A172 (cell line): ENCODE measurements at places on chromosomes 7 and 10.

DNA sequence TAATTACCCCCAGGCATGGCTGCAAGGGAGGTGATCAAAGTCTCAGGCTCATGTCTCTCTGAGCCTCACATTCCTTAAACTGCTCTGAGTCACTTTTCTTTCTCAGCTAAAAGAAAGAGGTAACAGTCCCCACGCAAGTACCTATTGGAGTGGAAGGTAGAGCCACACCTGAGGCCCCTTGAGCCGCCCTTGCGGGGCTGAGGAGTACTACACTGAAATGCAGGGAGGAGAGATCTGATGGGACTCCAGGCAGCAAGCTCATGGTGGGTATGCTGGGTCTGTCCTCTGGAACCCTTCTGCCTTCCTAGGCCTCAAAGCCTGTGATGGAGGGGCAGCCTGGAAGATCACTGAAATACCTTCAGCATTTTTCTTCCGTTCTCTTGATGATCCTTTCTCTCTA lies 960.0 kb downstream of the DNAJB9 start:
- no peak for DNase-seq

GRCh38 chr7:148967602-148968001 lies 60.7 kb downstream of the PDIA4 start:
- DNase-seq: no peak

DNA sequence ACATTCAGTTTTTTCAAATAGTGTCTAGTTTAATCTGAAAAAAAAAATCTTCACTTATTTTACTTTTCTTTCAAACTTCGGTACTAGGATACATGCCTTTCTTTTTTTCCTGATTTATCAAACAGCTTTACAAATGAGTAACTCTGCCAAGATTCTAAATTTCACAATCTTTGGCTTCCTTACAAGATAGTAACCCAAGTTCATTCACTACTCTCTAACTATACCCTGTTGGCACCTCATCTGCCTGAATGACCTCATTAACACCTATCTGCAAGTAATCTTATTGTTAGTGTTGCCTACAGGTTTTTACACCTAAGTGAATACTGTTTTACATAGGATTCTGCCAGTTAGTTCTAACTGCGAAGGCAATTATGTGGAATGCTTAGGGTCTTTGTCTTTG lies 159.8 kb downstream of the FOXP2 start:
- DNase-seq: no peak

DNA sequence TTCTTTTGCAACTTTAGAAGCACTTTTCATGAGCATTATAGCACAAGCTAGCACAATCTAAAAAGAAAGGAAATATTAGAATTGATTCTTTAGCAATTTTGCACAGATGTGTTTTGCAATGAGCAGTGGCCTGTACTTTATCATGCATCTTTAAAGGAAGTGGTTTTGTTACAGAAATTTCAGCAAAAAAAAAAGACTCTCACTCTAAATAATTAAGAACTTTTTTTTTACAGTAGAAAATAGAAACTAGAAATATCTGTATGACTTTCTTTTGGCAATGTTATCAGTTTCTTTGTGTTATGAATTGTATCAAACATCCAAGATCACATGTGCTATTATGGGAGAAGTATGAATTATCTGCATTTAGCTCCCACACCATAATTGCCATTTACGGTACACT lies 195.7 kb upstream of the KLF6 start:
- DNase-seq: no peak

GRCh38 chr7:13411151-13411550 lies 578.3 kb downstream of the ETV1 start:
- peak; percentile 15 for DNase-seq

GRCh38 chr7:98210513-98211220 lies 572 bp upstream of the BHLHA15 start:
- DNase-seq: no peak

- DNase-seq: no peak
Measured at GRCh38 chr10:126391192-126391885, 3.1 kb upstream of the ADAM12 start.

DNA sequence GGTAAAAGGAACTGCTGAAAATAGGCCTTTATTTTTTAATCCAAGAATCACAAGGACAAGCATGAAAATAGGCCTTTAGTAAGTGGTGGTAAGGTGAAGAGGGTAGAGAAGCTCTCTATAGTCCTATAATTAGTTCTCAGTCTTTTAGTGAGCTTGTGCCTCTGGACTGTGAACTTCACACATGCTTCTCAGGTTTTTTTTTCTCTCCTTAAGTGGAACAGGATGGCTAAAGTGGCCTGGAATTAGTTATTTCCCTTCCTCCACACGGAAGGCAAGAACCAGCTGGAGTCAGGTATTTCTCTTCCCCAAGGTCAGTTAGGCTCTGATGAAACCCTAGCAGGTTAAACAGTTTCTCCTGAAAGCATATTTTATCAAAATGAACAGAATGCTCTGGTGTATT lies 203.0 kb upstream of the MINDY3 start:
- DNase-seq: no peak

DNA sequence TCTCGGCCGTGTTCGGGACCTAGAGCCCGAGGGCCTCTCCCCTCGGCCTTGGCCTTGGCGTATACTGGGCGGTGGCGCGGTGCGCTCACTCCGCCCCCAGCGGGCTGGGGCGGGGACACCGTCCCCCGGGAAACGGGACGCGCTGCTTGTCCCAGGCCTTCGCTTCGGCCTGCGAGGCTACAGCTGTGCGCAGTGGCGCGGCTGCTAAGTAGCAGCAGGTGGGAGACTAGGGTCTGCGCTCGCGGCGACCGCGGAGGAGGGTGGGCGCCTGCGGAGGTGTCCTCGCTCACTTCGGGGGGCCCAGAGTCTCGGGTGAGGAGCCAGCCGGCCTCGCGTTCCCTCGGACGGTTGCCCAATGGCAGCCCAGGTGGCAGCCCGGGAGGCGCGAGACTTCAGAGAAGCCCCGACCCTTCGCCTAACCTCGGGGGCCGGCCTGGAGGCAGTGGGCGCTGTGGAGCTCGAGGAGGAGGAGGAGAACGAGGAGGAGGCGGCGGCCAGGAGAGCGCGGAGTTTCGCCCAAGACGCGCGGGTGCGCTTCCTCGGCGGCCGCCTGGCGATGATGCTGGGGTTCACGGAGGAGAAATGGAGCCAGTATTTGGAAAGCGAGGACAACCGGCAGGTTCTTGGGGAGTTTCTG lies at the start of gene DNAH11:
DNAH11 (plus strand) TSS at position 149 of the 637 bp plus-strand sequence; CDS start at position 356, 207 bp downstream.
- no peak for DNase-seq

GRCh38 chr7:130741331-130741995 lies 7.5 kb upstream of the KLF14 start:
- DNase-seq: no peak

- DNase-seq: no peak
Measured at GRCh38 chr7:10793995-10794775, 179.5 kb upstream of the PHF14 start.

DNA sequence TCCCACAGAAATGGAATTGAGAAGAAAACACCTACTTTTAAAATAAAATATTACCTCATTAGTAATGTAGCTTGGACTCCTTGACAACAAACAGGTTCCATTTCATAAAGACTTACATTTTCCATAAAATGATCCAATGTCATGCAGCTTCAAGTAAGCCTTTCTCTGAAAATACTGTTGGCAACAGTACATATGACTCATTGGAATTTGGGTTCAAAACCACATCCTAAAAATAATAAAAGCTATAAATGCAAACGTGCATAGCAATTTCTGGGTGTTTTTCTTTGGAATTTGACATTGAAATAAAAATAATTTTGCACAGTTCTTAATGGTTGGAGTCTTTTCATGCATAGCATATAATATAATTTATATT lies 47.9 kb downstream of the FHIP2A start:
- DNase-seq: peak; percentile 66

- DNase-seq: no peak
Measured at GRCh38 chr10:29648983-29649268, 14.2 kb upstream of the SVIL start.

- DNase-seq: no peak
Measured at GRCh38 chr10:114157912-114158311, 16.1 kb downstream of the CCDC186 start.

DNA sequence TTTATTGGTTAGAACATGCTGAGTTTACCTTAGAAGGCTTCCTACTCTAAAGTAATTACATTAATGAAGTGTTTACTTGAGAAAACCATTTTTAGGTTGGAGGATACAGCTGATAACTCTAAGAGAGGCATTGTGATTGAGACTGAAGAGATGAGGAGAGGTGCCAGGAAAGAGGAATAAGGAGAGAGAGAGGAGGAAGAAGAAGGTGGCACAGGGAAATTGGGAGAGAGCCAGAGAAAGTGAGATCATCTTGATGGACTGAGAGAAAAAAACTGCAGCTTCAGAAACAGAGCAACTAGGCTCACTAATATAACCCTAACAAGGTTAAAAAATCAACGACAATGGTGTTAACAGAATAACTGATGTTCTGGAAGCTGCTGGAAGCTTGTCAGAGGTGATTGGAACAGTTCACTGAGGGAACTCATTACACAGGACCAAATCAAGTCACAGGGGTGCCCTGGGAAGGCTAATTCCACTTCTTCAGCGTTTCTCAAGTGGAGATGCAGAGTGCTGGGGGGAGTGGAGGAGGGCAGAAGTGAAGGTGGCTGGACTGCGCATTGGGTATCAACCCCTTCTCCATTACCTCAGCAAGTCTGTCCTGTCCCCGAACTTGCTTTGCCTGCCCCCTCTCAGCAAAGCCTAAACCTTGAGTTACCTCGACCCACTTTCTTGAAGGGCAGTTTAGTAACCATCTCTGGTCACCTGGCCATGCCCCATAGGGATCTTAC lies 6.9 kb upstream of the SORBS1 start:
- peak; percentile 60 for DNase-seq

- DNase-seq: peak; percentile 99
Measured at GRCh38 chr10:107971973-107972372, 807.5 kb upstream of the SORCS1 start.

DNA sequence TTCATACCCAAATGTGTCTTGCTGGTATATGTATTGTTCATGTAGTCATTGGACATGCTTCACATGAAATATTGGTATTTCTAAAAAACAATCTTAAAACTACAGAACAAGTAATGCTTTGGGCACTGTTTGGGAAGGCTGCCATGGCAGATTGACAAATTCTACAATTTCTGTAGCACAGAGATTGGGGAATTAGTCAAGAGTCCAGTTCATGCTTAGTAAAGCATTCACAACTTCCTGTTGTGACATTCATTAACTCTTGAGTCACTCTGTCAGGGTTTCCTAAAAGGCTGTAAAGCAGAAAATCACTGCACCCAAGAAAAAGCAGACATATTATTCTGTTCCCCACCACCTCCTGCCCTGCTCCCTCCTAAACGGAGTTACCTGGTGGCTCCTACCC lies 398.9 kb downstream of the PHTF2 start:
- peak; percentile 22 for DNase-seq

DNA sequence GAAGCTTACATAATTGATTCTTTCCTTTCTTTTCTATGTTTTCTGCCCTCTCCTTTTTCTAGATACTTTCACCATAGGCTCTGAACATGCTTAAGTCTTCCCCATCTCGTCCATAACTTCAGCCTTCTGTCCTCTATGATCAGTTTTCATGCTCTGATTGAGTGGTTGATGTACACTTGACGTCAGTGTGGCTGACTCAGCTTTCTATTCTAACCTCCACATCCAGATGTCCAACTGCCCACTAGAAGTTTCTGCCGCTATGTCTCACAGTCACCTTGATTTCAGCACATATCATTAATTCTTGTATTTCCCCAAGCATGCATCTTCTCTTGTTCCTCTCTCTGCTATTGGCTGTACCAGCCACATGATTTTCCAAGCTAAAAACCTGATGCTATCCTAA lies 15.0 kb downstream of the CDK14 start:
- no peak for DNase-seq

- DNase-seq: no peak
Measured at GRCh38 chr7:16954321-16954720, 72.5 kb upstream of the AGR3 start.

DNA sequence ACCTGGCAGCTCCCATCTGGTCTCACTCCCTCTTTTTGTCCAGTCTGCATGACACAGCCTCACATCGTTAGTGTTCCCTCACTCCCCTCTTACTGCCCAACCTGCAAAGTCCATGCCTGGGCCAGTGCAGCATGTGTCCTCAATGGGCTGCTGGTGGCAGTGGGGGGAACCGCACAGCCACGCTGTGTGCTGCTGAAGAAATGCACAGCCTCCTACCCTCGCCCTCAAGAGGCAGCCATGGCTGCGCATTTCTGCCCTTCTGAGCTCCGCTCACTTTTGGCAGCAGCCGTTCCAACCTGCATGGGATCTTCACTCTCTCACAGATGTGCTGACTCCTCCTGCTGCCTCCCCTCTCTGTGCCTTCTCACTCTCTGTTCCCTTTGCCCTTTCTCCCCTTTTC lies 103.4 kb downstream of the EGFR start:
- DNase-seq: no peak

DNA sequence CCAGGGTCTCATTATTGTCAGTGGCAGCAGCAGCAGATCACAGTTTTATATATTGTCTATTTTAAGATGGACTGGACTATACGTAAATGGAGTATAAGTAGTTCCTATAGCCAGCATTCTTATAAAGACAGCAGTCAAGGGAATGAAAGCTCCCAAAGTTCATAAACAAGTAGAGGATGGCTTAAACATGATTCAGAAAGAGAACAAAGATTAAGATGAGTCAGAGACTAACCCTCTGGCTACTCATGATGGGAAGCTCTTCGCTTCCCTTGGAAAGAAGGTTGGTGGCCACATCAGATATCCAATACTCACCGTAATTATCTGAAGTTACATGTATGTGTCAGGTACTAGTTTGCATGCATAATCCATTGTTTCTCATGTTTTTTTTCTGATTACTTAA lies 277.0 kb downstream of the INHBA start:
- DNase-seq: peak; percentile 60

DNA sequence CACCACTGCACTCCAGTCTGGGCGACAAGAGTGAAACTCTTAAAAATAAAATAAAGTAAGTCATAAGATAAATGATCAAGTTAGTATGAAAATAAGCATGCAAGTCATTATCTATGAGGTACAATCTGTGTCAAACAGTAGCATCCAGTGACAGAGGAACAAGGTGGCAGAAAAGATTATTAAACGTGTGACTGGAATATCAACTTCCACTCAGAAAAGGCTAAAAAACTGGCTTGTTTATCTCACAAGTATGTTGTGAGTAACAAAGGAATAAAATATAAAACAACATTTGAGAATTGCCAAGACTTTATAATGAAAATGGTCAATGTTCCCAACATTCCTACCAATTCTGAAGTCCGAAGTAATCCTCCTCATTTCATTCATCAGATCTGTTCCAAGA lies 30.3 kb downstream of the ITGB1 start:
- DNase-seq: no peak

DNA sequence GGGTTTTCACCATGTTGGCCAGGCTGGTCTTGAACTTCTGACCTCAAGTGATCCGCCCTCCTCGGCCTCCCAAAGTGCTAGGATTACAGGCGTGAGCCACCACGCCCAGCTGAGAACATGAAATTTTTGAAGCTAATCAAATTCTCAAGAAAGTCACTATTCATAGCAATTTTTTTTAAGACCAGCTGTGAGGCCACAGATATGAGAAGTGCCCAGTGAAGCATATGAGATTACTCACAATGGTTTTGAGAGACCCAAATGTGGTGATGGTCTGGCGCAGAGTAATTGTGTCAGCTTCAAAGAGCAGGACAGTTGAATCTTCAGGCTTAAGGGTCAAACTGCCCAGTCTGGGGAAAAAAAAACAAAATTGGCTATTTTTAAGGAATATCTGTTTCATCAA lies 16.2 kb downstream of the NCOA4 start:
- DNase-seq: no peak
